GM04503 (cell line): ENCODE measurements at places on chromosomes 11 and 22.

GRCh38 chr11:61816736-61817455, at the start of gene FADS1:
Gene FADS1 (minus strand): TSS chr11:61817003. CDS start chr11:61816929, 74 bp downstream.
- DNase-seq, result no peak

DNA sequence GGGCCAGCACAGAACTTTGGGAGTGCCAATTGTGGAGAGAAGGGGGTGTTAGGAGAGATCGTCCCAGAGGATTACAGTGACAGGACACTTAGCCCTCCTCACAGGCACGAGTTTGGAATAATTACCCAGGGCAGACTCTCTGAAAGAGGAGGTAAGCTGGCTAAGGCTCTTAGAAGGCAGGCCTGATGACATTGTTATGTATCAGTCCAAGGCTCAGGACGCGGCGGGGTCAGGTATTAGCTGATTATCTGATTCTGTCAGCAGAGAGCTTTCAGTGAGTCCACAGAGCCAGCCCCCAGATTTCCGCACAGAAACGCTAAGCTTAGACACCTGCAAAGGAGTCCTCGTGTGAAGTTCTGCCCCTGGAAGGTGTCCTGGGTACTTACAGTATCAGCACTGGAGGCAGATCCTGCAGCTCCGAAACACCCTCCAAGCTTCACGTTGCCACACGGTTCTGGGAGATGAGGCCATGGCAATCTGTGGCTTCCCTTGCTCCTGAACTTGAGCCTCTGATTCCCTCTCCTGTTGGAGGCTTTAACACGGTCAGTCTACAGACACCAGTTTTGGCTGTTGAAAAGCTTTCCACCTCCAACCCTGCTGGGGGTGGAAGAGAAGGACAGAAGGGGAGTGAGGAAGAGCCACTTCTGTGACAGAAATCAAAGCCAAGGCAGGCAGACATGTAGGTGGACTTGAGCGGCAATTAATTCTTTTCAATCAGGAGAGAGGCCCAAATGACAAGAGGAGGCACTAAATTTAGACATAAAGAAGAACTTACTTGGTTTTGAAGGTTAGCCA, 123.6 kb upstream of the CADM1 start:
- DNase-seq, result no peak

DNA sequence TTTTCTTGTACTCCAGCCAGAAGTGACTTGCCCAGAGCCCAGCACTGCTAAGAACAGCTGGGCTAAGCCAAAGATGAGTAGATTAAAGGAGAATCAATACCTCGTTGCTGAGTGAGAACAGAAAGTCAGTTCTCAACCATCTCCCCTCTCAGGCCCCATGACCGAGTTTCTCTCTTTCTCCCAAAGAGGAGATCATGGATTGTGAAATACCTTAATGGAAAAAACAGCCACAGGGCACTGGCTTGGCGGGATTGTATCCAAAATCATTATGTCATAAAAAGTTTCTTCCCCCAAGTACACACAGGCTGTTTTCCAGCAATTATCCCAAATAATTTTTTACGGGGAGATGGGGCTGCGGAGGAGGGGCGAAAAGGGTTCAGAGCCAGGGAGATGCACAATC, 111.8 kb upstream of the TMEM45B start:
- no peak for DNase-seq

- DNase-seq, result no peak
Observed at GRCh38 chr11:121426476-121427399, 25.4 kb upstream of the SORL1 start.

- no peak for DNase-seq
Observed at GRCh38 chr22:44701824-44702478, at the start of gene PRR5. Gene PRR5 (plus strand): TSS chr22:44702204. CDS start chr22:44702475, 271 bp downstream.

GRCh38 chr11:12091956-12092558, 18.3 kb upstream of the MICAL2 start:
- DNase-seq, result no peak

- no peak for DNase-seq
Observed at GRCh38 chr11:2933375-2934020, 4.3 kb upstream of the PHLDA2 start.

DNA sequence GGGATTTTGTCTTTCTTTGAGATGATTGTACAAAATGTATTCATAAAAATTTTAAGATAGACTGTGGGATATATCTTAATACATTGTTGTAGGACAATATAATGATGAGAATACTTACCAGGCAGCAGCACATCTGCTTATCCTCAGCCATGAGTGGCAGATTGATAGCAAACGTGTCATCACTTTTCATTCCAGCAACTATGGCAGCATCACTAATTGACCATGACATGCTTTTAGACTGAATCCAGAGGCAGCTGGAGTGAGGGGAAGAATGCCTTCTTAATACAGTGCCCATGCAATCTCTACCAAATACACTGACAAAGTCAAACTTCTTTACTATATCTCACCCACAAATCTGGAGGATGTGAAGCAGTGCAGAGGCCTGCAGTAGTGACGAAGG, 755.2 kb upstream of the RAG2 start:
- DNase-seq, result no peak

GRCh38 chr11:1920909-1921573, 1.5 kb downstream of the TNNT3 start:
- DNase-seq, result no peak

GRCh38 chr11:130137999-130138398, 21.6 kb upstream of the ST14 start:
- DNase-seq, result no peak

DNA sequence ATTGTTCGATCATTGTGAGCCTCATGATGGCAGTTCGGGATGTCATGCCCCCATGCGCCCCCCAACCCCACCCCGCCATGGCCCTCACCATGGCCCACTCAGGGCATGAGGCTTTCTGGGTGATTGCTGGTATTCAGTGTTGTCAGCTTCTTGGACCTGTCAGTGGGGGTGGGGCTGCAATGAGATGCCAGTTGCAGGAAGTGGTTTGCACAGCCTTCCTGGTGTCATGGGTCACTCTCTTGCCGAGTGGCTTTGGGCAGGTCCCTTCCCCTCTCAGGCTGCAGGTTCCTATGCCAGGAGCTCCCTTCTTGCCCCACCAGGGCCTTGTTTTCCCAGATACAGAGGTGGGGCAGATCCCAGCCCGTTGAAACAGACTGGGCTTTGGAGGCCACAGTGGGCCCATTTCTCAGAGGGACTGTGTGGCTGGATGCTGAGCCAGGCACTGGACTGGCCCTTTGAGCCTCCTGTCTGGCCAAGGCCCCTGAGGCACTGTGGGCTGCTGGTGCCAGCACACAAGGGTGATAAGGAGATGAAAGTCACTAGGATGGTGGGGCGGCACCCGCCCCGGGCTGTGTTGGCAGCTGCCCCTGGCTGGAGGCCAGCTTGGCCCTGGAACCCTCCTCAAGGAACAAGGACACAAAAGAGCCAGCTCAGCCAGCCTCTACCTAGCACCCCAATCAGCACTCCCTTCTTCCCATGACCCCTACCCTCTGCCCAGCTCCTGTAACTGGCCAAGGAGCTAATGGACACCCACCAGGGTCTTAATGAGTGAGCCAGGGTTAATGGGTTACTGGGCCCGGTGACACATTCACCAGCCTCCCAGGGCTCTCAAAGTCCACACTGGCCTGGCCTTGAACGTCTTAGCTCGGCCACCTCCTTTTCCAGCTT, 1.5 kb upstream of the GGT1 start:
- DNase-seq, result no peak
